ENCODE measurements at places on chromosomes 4 and X.

- DNase-seq: no peak
Measured at GRCh38 chr4:15891312-15891711, 47.2 kb downstream of the FGFBP1 start.

- DNase-seq: no peak
Measured at GRCh38 chr4:71732706-71733105, 51.2 kb downstream of the GC start.

GRCh38 chr4:41430792-41431191 is 107.2 kb upstream of the LIMCH1 start:
- DNase-seq: no peak

DNA sequence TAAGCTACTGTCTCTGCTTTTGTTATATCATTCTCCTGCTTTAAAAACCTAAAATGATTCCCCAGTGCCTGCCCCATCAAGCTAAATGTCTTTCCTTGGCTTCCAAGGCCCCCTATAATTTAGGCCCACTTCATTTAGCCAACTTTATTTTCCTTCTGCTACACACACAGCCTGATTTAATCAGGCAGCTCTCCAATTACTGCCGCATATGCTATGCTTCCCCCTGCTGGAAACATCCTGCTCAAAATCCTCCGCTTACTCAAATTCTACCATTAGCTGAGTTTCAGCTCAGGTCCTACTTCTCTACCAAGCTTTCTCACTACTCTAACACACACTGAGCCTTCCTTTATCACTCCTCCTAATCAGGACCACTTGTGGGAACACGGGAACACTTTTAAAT is 17.0 kb downstream of the LAMP2 start:
- DNase-seq: no peak

Data from H54 (cell line).